Endothelial cell of umbilical vein (primary cell): ENCODE measurements at places on chromosomes 1 and 21. TPM values are rescaled to one million over a fixed set of nuclear protein-coding genes. Genes with fewer than 3 reads are reported as not detected.

Gene LENEP
- not detected in 2 replicates for polyA plus RNA-seq

Gene OLFM3
- polyA plus RNA-seq: not detected in 2 replicates

Gene CGN
- polyA plus RNA-seq: 0.32 and 0.37 TPM in 2 replicates

Gene LAPTM5
- polyA plus RNA-seq: 83.4 and 98.9 TPM in 2 replicates

Gene TMEM167B
- 6.2 and 6.7 TPM in 2 replicates for polyA plus RNA-seq

Gene CHRM3
- polyA plus RNA-seq: not detected in 2 replicates

Gene KCNA3
- not detected in 2 replicates for polyA plus RNA-seq

Gene LRRC38
- polyA plus RNA-seq: not detected in 2 replicates

Gene DYNLT4
- 0.46 and 1.1 TPM in 2 replicates for polyA plus RNA-seq

Gene SIPA1L2
- polyA plus RNA-seq: 3.6 TPM in 2 replicates

Gene LHX4
- polyA plus RNA-seq: not detected in 2 replicates

Gene C8A
- polyA plus RNA-seq: not detected in 2 replicates

Gene GBP2
- 13.1 TPM in 2 replicates for polyA plus RNA-seq

Gene C1orf116
- polyA plus RNA-seq: not detected in 2 replicates

Gene GSTM1
- 0.16 TPM in 1 of 2 replicates, not detected in the other for polyA plus RNA-seq

Gene GREM2
- polyA plus RNA-seq: not detected in 2 replicates

Gene SYPL2
- 0.02 TPM in 1 of 2 replicates, not detected in the other for polyA plus RNA-seq

Gene TFF2
- polyA plus RNA-seq: not detected in 2 replicates

Gene IGSF3
- polyA plus RNA-seq: 0.63 and 0.64 TPM in 2 replicates

Gene ALX3
- polyA plus RNA-seq: not detected in 2 replicates

Gene ILDR2
- not detected in 2 replicates for polyA plus RNA-seq

Gene SLC16A4
- polyA plus RNA-seq: 6.3 and 7.2 TPM in 2 replicates

Gene AMY1A
- not detected in 2 replicates for polyA plus RNA-seq

Gene AMY1B
- polyA plus RNA-seq: not detected in 2 replicates

Gene CDK18
- polyA plus RNA-seq: 0.13 and 0.17 TPM in 2 replicates

Gene VN1R5
- polyA plus RNA-seq: not detected in 2 replicates

Gene CALML6
- polyA plus RNA-seq: 0.19 and 0.36 TPM in 2 replicates

Gene FCRL4
- polyA plus RNA-seq: not detected in 2 replicates

Gene RSPO1
- not detected in 2 replicates for polyA plus RNA-seq

Gene PAPPA2
- polyA plus RNA-seq: not detected in 2 replicates

Gene CLCA4
- not detected in 2 replicates for polyA plus RNA-seq

Gene MROH9
- polyA plus RNA-seq: not detected in 2 replicates

Gene NEK7
- 22.5 and 22.6 TPM in 2 replicates for polyA plus RNA-seq

Gene RGS13
- not detected in 2 replicates for polyA plus RNA-seq

Gene PLD5
- polyA plus RNA-seq: not detected in 2 replicates

Gene ADAMTS1
- polyA plus RNA-seq: 13.7 and 15.4 TPM in 2 replicates

Gene DCST1
- polyA plus RNA-seq: not detected in 2 replicates

Gene PCAT6
- 2.4 and 2.9 TPM in 2 replicates for polyA plus RNA-seq

Gene PDXK
- polyA plus RNA-seq: 44.2 and 47.5 TPM in 2 replicates
